ENCODE measurements at places on chromosomes 7 and 10.

DNA sequence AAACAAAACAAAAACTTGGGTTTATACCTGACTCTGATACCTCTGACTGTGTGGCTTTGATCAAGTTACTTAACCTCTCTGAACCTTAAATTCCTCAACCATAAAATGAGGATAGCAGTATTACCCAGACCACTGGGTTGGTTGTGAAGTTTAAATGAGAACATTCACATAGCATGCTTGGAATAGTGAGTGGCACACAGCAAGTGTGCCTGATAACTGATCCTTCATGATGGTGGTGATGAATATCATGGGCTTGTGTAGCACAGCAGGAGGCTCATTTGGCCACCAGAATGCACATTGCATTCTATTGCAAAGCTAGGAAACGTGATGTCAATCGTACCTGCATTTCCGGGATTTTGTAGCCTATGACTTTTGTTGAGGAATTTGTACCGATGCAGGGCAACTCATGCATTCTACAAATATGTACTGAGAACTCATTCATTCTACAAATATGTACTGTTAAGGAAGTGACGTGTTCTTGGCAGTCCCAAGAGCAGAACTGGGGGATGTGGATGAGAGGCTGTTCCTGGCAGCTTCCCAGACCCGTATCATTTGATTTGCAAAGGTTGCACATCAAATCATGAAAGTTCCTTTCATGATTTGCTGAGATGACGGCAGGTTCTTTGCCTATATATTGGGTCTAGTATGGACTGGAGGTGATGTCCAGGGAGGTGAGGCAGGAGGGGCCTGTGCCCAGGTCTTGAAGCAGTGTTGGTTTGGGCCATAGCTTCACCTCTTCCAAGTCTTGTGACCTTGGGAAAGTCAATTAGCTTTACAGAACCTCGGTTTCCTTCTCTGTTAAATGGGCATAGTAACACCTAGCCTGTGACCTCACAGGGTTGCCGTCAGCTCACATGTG, 94.6 kb upstream of the SMNDC1 start:
- no peak for DNase-seq

- DNase-seq, result no peak
Measured at GRCh38 chr7:18558910-18559309, 63.4 kb downstream of the HDAC9 start.

DNA sequence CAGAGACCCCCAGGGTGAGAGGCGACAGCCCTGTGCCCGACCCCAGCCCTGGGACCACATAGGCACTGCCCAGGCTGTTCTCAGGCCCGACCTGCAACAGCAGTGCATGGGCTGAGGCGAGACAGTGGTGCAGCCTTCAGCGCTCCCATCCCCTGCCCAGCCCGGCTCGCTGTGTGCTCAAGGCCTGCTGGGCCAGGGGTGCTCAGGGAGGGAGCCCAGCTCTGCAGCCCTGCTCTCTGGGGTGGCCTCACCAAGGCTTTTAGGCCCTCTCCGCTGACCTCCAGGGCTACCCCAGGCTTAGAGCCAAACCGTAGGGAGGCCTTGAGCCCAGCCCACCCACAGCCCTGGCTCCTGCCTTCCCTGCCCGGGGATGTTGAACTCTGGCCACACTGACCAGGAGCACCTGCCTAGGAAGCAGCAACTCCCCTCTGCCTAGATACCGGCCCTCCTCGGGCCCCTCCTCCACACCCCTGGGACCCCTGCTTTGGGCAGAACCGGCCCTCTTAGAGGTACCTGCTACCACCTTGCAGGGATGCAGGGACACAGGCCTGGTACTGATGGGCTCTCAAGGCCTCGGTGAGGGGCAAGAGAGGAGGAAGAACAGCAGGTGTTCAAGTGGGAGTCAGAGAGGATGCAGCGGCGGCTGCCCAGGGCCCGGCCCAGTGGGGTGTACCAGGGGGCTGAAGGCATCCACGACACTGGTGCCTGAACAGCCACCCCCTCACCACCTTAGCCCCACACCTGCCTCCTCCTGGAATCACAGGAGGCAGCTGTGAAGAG, 231.5 kb downstream of the ELFN1 start:
- DNase-seq, result no peak

GRCh38 chr10:116011929-116012328, 261.1 kb downstream of the GFRA1 start:
- DNase-seq, result no peak

- no peak for DNase-seq
Measured at GRCh38 chr10:66844176-66844942, 81.5 kb upstream of the LRRTM3 start.

- DNase-seq, result no peak
Measured at GRCh38 chr7:156386097-156386496, 254.5 kb upstream of the RNF32 start.

DNA sequence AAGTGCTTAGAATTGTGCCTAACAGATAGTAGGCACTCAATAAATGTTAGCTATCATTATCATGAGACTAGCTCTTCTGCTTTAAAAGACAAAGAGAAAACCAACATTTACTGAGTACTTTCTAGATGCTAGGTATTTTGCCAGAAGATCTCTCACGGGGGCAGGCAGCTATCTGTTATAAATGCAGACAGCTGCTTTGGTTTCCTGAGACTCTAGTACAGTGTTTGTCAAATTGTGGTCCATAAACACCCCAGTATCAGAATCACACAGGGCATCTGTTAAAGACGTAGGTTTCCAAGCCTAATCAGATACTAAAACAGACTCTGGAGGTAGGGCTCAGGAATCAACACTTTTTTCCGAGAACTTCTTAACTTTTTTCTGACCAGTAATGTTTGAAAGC, 13.9 kb downstream of the FAM133B start:
- DNase-seq, result no peak

DNA sequence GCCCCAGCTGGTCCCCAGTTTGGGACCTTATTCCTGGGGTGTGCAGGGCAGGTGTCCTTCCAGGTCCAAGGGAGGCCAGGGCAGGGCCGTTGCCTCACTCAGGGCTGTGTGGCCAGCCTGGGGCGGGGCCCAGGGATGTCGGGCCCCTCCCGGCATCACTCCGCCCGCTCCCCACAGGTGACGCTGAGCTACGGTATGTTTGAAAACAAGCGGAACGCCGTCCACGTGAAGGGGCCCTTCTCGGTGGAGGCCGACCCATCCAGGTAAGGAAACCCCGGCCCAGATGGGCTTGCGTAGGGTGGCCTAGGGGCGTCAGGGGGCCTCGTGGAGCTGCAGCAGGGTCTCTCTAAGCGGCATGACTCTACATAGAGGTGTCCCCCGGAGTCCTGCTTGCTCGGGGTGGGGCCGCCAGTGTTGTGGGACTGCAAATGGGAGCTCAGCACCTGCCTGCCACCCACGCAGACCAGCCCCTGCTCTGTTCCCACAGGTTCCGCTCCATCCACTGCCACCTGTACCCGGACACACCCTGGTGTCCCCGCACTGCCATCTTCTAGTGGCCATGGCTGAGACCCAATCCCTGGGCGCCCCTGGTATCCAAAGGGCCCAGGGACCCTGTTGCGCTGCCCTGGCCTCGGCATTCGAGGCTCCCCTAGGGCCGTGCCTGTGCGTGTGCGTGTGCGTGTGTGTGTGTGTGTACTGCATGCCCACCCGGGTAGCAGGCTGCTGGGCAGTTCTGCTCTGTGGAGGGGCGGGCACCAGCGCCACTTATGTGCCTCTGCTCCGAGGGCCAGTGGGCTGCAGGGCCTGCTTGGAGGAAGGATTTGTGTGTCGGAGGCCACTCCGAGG, 7.3 kb downstream of the LFNG start:
- no peak for DNase-seq

DNA sequence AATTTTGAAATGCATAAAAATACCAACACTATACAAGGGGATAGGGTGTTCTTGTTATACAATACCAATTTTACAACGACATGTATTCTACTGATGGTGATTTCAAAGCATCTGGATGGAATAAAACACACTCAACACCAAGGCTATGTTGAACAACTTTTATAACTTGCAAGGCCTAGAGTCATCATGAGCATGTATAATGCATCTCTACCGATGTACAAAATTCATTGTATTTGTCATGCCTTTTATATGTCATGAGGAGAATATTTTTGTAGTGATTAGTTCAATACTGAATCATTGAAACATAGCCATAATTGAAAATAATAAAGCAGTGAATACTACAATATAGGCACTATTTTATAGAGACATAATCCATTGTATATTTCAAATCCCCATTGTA, 160.2 kb downstream of the ETV1 start:
- no peak for DNase-seq

DNA sequence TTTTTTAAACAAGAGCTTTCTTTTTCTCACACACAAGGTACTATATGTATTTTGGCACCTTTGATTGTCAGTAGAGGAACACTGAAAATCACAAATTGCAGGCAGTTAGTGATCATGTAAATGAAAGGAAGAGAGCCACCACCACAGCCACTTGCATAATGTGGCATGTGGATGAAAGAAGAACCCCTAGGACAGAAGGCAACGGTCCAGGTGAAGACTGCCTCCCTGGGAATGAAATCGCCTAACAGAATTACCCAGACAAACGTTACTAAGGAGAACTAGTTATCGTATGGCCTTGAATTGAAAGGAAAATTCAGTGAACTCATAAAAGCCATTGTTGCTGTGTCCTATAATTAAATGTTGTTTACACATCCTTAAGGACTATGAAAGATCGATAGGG, 41.2 kb upstream of the PTPRZ1 start:
- no peak for DNase-seq

Data from activated gamma-delta T cell treated with anti-CD3 and anti-CD28 coated beads, Interleukin-2, amount 50 U/mL, for 16 hours (primary cell).